ENCODE measurements at places on chromosomes 4 and X. TPM values are rescaled to one million over a fixed set of nuclear protein-coding genes. Genes with fewer than 3 reads are reported as not detected.

Gene SCD5
- 12.2 TPM for total RNA-seq

Gene DMP1
- not detected for total RNA-seq

Gene HSD17B13
- 0.30 TPM for total RNA-seq

Gene CSAG1
- total RNA-seq: not detected

Gene PASD1
- not detected for total RNA-seq

Gene ITIH6
- total RNA-seq: not detected

Gene RXFP1
- total RNA-seq: not detected

Gene DUSP21
- not detected for total RNA-seq

Gene PCDH10
- total RNA-seq: 73.0 TPM

Gene DUSP9
- not detected for total RNA-seq

Gene FRMPD3
- not detected for total RNA-seq

Gene MAP7D2
- total RNA-seq: under 0.01 TPM

Gene FAM156A
- total RNA-seq: 20.8 TPM

Gene AR
- 2.1 TPM for total RNA-seq

Gene ENPP6
- total RNA-seq: not detected

Gene ETNPPL
- total RNA-seq: not detected

Gene SH3RF1
- 14.6 TPM for total RNA-seq

Gene IL2
- total RNA-seq: not detected

Gene TIGD4
- total RNA-seq: 0.30 TPM

Gene FAM184B
- 0.05 TPM for total RNA-seq

Gene AKAP4
- total RNA-seq: not detected

Gene SCLT1
- total RNA-seq: 8.9 TPM

Gene HMGN5
- 1.2 TPM for total RNA-seq

Gene GPC4
- total RNA-seq: 5.9 TPM

Gene SLC25A14
- total RNA-seq: 12.2 TPM

Gene SRPX2
- 122 TPM for total RNA-seq

Gene TLR10
- total RNA-seq: not detected

Gene RAB33A
- total RNA-seq: 9.8 TPM

Gene WFS1
- 36.2 TPM for total RNA-seq

Gene PRICKLE3
- total RNA-seq: 14.8 TPM
